ENCODE measurements at places on chromosomes 5 and 9. TPM values are rescaled to one million over a fixed set of nuclear protein-coding genes. Genes with fewer than 3 reads are reported as not detected.

Gene CDH12
- total RNA-seq, result not detected

Gene PDE6A
- 0.09 TPM for total RNA-seq

Gene ESM1
- total RNA-seq, result 2.7 TPM

Gene SAP30L
- total RNA-seq, result 43.2 TPM

Gene COL5A1
- 37.8 TPM for total RNA-seq

Gene RNF208
- total RNA-seq, result 6.7 TPM

Gene LRRTM2
- total RNA-seq, result 0.52 TPM

Gene OR1Q1
- total RNA-seq, result not detected

Gene HRCT1
- 10.8 TPM for total RNA-seq

GRCh38 chr9:14311171-14311949 lies 2.6 kb downstream of the NFIB start:
- peaks cover 11% of the 10 kb centered on the region for H3K4me1 ChIP-seq
- peak overlapping the region; percentile 73 for H3K4me3 ChIP-seq
- no peak for DNase-seq
- peaks cover 8% of the 10 kb centered on the region for H3K36me3 ChIP-seq

GRCh38 chr9:126952205-126952977 lies 37.8 kb downstream of the RALGPS1 start:
- no peaks in the 10 kb centered on the region for H3K27me3 ChIP-seq
- DNase-seq, result no peak
- H3K36me3 ChIP-seq, result no peaks in the 10 kb centered on the region
- no peaks in the 10 kb centered on the region for H3K4me1 ChIP-seq
- no peak overlapping the region for H3K27ac ChIP-seq
- H3K4me3 ChIP-seq, result no peak overlapping the region

DNA sequence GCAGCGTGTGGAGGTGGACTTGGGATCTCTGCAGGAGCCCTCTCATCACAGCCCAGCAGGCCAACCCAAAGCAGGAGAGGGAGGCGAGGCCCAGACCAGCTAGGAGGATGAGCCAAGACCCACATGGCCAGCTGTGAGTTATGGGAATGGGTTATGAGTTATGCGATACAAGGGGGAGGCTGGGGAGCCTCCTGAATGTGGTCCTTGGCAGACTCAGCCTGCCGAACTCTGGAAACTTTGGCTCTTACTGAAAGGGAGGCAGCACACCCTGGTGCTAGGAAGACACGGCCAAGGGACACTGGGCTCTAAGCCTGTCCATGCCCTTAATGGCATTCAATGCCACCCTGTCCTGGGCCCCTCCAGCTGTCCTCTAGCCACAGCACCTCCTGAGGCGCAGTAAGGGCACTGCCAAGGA lies 7.7 kb upstream of the VAV2 start:
- no peaks in the 10 kb centered on the region for H3K4me1 ChIP-seq
- H3K36me3 ChIP-seq, result no peaks in the 10 kb centered on the region
- H3K27ac ChIP-seq, result no peak overlapping the region

DNA sequence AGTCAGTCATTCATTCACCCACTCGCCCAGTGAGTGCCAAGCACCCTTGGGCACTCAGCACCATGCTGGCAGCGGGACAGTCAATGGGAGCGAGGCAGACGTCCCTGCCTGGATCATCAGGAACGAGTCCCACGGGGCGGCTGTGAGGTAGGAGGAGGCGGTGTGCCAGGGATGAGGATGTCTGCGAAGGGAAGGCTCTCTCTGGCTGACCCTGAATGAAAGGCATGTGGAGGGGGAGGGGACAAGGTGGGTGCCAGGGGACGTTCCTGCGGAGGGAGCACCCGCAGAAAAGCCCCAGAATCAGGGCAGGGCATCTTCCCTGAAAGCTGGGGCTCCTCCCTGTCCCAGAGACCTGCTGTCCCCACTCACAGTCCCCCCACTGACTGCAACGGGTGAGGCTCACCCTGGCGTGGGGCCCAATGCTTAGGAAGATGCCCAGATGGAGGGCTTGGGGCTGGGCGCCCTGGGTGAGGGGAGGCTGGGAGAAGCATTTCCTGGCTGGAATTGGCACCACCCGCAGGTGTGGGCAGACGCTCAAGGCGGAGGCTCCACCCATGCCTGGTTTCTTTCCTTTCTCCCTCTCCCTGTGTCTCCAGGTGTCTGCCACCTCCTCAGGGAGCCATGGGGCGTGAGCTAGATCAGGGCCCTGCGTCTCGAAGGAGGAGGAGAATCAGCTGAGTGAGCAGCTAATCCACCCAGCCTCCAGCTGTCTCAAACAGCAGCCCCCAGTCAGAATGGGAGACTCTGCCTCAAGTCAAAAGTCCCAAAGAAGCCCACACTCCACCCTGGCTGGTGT lies 179.0 kb upstream of the PPP1R26 start:
- no peak overlapping the region for H3K4me3 ChIP-seq
- H3K27ac ChIP-seq, result no peak overlapping the region
- no peaks in the 10 kb centered on the region for H3K4me1 ChIP-seq
- H3K27me3 ChIP-seq, result peaks cover 28% of the 10 kb centered on the region

DNA sequence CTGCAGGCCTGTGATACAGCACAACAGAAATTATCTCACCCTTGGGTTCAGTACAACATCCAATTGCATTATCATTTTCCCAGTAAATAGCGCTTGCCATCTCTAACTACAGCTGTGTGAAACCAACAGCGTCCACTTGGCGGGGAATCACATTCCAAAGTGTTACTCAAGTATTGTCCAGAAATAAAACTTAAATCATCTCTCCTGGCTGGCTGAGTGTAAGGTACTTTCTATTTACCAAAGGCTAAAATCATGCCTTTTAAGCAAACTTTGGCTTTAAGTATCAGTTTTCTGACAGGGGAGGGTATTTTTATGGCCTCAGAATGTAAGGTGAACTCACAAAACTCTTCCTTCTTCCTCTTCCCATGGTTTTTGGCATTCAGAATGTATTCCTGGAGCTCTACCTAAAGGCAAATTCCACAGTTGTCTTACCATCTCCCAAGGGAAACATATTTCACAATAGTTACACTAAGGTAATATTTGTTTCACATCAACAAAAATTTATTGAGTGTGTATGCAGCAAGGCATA lies 205.6 kb upstream of the MPDZ start:
- H3K27me3 ChIP-seq, result no peaks in the 10 kb centered on the region
- no peaks in the 10 kb centered on the region for H3K36me3 ChIP-seq
- H3K4me3 ChIP-seq, result no peak overlapping the region
- H3K4me1 ChIP-seq, result peaks cover 3% of the 10 kb centered on the region
- H3K27ac ChIP-seq, result no peak overlapping the region

GRCh38 chr5:81021486-81021885 lies 61.3 kb downstream of the RASGRF2 start:
- H3K27ac ChIP-seq, result no peak overlapping the region
- H3K27me3 ChIP-seq, result no peaks in the 10 kb centered on the region
- no peaks in the 10 kb centered on the region for H3K4me1 ChIP-seq
- no peaks in the 10 kb centered on the region for H3K36me3 ChIP-seq
- no peak for DNase-seq

DNA sequence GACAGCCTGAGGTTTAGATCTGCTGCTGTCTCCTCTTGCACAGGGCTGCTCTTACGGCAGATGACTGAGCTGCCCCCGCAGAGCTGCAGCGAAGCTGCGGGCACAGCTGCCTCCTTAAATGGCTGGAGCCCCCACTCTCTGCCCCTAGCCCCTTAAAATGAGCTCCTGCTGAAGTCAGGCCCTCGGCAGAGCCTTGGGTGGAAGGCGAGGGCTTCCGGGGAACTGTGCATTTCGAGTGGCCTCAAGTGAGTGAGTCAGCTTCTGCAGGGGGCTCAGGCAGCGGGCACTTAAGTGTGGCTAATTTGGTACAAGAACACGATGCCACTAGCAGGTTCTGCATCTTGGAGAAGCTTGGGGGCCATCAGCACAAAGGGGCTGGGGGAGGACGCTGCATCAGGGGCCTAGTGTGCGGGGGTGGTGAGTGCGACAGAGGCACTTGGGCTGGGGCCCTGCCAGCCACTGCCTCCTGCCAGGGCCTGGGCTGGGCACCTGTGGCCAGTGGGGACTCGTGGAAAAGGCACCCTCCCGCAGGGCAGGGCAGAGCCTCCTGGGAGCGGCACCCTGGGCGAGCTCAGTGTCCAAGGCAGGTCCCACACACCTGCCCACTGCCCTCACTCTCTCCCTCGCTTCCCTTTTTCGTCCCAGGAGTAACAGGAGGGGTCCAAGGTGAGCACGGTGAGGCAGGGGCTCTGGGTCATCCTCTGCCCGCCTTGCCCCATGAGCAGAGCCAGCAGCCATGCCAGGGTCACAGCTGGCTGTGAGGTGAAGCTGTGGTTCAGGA lies 28.8 kb upstream of the RNU6ATAC start:
- H3K27me3 ChIP-seq, result no peaks in the 10 kb centered on the region
- DNase-seq, result peak; percentile 74
- H3K36me3 ChIP-seq, result no peaks in the 10 kb centered on the region
- H3K4me3 ChIP-seq, result no peak overlapping the region
- no peak overlapping the region for H3K27ac ChIP-seq

GRCh38 chr9:130026583-130027340 lies 16.2 kb downstream of the FNBP1 start:
- no peak for DNase-seq
- no peaks in the 10 kb centered on the region for H3K27me3 ChIP-seq
- no peaks in the 10 kb centered on the region for H3K36me3 ChIP-seq

DNA sequence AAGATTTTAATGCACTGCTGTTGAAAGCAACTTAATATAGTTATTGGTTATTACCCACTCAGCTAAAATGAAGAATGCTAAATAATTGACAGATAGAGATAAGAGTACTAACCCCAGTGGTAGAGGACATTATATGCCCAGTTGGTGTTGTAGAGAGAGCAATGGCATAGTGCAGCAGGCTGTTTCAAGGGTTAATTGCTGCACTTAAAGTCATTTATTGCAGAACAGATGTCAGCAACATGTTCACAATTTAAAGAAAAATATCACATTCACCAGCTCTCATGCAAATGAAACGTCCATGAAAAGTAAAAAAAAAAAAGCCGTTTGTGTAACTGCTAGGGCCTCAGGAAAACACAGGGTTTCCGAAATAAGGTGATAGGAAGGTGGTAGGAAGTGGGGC lies 254.6 kb downstream of the MTRR start:
- no peaks in the 10 kb centered on the region for H3K36me3 ChIP-seq
- no peak for DNase-seq
- H3K27ac ChIP-seq, result no peak overlapping the region

DNA sequence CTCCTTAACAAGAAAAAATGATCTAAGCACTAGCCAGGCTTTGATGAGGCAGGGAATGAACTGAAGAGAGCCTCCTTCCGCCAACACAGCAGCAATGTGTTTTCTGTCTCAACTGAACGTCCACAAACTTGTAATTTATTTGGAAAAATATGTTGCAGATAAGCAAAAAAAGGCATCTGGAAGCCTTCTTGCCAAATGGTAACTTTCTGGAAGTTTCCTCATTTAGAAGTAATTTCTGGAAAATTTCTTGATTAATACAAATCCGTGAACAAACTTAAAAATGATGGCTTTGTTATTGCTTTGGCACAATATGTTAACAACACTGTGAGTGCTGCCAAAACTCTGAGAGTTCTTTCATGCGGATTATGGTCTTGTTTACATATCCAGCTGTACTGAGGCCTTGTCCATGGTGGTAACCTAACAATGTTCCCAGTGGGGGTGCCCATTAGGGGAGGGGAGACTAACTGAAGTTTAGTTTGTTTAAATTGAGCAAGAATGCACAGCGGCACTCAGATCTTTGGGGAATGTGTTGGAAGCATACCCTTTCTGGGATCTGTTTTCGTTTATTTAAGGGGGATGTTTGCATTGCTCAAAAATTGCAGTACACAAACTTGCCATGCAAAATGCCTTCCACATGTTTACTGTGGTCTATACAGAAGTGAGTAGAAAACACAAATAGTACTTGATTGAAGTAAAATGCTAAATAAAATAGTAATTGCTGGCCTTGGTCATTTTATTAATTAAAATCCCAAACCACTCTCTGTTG lies 334.7 kb downstream of the NR2F1-AS1 start:
- H3K27me3 ChIP-seq, result no peaks in the 10 kb centered on the region
- no peaks in the 10 kb centered on the region for H3K4me1 ChIP-seq
- no peaks in the 10 kb centered on the region for H3K36me3 ChIP-seq
- H3K27ac ChIP-seq, result no peak overlapping the region
- DNase-seq, result no peak

GRCh38 chr5:6476313-6476661 lies 27.6 kb downstream of the UBE2QL1 start:
- no peaks in the 10 kb centered on the region for H3K36me3 ChIP-seq
- H3K4me3 ChIP-seq, result no peak overlapping the region
- DNase-seq, result no peak
- no peak overlapping the region for H3K27ac ChIP-seq
- no peaks in the 10 kb centered on the region for H3K4me1 ChIP-seq
- H3K27me3 ChIP-seq, result no peaks in the 10 kb centered on the region

- no peak overlapping the region for H3K27ac ChIP-seq
- no peaks in the 10 kb centered on the region for H3K4me1 ChIP-seq
- no peaks in the 10 kb centered on the region for H3K36me3 ChIP-seq
- no peak overlapping the region for H3K4me3 ChIP-seq
- H3K27me3 ChIP-seq, result no peaks in the 10 kb centered on the region
These were observed 906.3 kb upstream of the DMAC1 start for GRCh38 chr9:8705861-8706260.

GRCh38 chr9:14027116-14027800 lies 286.7 kb downstream of the NFIB start:
- H3K27ac ChIP-seq, result peak overlapping the region; percentile 27
- DNase-seq, result peak; percentile 66
- no peaks in the 10 kb centered on the region for H3K27me3 ChIP-seq
- no peak overlapping the region for H3K4me3 ChIP-seq

All from upper lobe of right lung (tissue), 1 donor.